ENCODE measurements at places on chromosomes 1 and 21. TPM values are rescaled to one million over a fixed set of nuclear protein-coding genes. Genes with fewer than 3 reads are reported as not detected.

Gene KLF17
- not detected for total RNA-seq

DNA sequence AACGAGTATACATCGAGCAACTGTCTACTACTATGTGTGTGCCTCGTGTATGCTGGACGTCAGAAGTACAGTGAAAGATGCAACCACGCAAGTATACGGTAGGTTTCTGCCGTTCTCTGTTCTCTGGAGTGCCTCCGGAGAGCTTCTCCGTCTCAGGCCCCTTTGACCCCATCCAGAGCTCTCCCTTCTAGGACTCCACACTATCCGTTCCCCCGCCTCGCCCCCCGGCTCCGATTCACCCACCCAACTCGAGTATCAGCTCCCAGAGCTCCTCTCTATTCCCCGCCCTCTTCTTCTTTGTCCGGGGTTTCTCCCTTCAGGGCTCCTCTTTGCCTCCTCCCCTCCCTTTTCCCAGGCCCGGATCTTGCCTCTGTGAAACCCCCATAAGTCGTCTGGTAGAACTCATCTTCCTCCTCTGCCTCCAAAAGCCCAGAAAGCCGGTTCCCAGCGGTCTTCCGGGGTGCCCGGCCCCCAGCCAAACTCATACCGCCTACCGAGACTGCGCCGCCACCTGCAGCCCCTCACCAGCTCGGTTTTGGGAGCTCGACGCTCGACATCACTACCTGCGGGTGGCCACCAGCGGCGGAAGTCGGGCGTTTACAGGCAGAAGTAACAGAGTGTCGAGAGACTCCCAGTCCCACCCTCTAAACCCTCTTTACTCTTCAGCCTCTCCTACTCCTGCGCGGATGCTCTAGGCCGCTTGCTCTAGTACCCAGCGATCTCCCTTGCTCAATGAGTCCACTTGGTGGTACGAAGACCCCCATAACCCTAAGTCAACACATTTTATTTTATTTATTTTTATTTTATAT lies at the start of gene VPS72:
TSS of gene VPS72 (minus strand) at position 561 of the 809 bp plus-strand sequence. CDS start at position 485, 76 bp downstream.
- peak; percentile 80 for DNase-seq

DNA sequence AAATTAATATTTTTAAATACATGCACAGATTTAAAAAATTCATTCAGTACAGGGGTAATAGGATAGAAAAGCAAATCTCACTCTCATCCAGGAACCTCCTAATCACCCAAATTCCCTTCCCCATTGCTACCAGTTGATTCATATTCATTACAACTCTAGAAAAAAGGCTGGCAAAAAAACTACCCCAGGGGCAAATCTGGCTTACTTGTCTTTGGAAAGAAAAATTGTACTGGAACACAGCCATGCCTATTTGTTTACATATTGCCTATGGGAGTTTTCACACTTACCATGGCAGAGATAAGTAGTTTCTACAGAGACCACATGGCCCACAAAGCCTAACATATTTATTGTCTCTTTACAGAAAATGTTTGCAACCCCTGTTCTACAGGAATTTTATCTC lies 8.9 kb upstream of the RBM34 start:
- DNase-seq: peak; percentile 72

- DNase-seq: no peak
These were observed 93.3 kb downstream of the SSBP3 start for GRCh38 chr1:54312796-54313316.

DNA sequence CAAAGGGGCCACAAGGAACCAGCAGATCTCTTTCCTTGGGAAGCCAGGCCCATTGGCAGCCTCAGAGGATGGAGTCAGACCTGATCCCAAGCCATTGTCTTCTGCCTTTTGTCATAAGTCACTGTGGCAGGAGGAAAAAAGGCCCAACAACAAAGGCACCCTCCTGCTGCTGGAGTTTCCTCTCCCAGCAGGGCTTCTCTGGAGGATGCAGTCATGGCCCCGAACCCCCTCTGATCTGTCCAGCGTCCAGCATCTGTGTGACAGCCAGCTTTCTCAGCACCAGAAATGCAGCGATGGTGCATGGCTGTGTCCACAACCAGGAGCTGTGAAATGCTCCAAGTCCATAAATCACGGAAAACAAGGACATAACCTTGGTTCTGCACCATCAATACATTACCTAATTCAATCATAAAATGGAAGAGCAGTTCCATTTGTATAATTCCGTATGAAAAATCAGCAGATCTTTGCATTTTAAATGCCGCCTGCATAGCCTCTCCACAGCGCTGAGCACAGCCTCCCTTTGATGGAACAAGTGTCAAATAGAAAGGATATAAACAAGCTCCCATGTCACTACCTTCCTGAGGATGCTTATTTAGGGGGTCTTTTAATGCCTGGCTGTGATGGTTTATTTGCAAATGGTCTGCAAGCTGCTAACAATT lies 30.6 kb downstream of the AJAP1 start:
- DNase-seq: no peak

DNA sequence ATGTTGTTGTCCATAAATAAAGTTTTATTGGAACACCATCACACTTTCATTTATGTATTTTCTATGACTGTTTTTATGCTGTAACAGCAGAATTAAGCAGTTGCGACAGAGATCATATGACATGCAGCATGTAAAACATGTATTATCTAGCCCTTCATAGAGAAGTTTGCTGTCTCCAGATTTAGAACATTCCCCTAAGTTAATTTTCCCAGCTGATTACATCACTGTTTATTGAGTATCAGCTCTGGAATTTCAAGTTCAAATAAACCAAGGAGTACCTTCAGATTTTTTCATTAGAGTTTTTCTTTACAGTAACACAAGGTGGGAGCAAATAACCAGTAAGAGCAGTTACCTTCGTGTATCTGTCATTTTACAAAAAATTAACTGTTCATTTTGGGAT lies 792.8 kb downstream of the USP25 start:
- no peak for DNase-seq

- no peak for DNase-seq
These were observed 655.2 kb downstream of the LMO4 start for GRCh38 chr1:87983841-87984240.
